Stimulated activated CD8-positive, alpha-beta memory T cell treated with anti-CD3 and anti-CD28 coated beads, Interleukin-4, amount 100 ng/mL, for 48 hours (primary cell): ENCODE measurements at places on chromosomes 5 and 9.

GRCh38 chr9:3058409-3058808 lies 214.5 kb upstream of the PUM3 start:
- DNase-seq, result no peak

DNA sequence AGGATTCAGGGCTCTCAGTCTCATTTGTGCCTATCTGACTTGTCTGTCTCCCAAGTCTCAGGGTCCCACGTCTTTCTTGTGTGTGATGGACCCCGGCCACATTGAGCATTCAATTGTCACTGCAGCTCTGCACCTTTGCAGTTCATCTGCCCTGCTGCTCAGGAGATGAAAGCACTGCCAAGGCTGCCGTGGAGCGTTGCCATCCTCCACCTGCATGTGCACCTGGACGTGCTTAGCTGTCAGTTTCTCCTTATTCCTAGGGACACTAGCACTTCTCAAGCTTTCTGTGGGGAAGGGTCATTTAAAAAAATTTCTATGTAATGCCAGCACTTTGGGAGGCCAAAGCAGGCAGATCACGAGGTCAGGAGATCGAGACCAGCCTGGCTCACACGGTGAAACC lies 22.8 kb upstream of the GFPT2 start:
- DNase-seq, result no peak

GRCh38 chr5:167105941-167106340 lies 1185.5 kb upstream of the WWC1 start:
- DNase-seq, result no peak

DNA sequence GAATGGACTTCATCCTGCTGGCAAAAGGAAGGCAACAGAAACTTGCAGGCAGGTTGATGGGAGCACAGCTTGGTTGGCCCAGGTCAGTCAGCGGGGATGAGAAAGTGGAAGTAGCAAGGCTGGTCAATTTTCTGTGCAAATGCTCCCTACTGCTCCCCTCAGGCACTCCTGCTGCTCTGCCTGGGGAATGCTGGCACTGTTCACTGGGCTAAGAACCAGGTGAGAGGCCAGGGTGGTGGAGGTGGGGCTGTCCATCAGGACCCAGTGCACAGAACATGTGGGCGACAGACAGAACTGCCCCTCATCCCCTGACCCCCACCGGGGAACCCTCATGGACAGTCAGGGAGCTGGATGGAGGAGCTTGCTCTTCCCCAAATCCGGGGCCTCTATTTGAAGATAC lies 593.1 kb downstream of the IRX1 start:
- DNase-seq, result no peak

DNA sequence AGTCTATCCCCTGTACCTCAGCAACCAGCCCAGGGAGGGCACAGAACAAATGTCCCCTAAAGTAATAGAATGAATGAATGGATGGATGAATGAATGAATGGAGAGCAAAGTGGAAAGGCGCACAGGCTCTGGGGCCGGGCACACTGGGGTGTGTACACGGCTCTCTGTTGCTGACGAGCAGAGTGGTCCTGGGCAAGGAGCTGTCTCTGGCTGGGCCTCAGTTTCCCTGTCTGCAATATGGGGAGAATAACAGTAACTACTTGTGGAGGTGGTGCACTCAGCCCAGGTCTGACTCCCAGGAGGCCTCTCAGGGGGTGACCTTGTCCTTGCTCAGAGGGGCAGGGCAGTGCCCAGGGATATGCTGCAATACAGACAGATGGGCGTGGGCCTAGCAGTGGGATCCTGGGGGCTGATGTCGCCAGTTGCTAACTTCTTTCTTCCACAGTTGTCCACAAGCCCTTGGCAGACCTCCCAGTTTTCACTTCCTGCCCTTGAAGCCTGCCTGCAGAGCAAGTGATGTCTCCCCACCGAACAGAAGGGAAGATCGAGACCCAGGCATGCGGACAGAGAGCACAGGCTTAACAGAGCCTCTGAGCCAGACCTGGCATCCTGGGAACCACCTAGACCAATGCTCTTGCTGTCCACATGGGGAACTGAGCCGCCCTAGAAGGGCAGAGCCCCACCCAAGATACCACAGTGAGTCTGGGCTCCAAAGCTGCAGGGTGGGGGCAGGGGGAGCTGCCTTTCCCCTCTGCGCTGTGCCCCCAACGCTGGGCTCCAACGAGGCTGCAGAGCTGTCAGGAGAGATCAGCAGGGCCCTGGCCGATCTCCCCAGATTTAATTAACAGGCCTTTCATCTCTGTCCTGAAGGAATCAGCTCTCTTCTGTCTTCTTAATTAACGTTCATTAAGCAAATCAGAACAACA lies 13.6 kb upstream of the LAMC3 start:
- no peak for DNase-seq

DNA sequence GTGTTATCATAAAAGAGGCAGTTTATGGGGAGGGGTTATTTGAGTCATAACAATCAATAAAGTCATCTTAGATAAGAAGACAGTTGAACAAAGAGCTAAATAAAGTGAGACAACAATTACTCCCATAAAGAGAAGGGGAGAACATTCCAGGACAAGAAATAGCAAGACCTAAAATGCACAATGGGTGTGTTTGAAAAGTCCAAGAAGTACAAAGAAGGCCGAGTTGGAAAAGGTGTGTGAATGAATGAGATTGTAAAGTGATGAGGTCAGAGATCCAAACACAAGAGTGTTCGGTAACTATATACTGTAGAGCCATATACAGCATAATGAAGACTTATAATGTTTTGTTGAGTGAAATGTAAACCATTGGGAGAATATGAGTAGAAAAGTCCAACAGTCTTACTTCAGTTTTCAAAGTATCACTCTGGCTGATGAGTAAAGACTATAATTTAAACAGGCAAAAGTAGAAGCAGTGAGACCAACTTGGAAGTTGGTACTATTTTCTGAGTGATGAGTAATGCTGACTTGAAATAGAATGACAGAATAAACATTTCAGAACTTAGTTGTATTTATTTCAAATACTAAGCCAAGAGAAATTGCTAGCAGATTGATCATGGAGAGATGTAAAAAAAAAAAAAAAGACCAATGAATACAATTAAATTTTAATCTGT lies 868.7 kb upstream of the CDH9 start:
- DNase-seq, result no peak

- DNase-seq, result no peak
Observed at GRCh38 chr5:124952566-124952965, 206.1 kb upstream of the ZNF608 start.

DNA sequence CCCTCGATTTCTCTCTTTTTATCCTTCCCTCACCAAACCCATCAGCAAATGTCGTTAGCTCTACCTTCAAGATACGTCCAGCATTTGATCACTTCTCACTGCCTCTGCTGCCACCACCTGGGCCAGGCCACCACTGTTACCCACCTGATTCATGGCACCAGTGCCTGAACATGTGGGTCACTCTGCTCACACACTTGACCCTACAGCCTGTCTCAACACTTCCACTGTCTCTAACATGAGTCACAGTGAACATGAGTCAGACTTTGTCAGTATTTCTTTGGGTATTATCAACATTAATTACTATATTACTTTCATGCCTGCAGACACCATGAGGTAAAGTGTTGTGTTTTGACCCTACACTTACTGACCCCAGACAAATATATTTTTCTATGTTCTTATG lies 19.6 kb downstream of the SLC24A2 start:
- DNase-seq, result no peak

GRCh38 chr9:34554211-34555001 lies 31.6 kb upstream of the ENHO start:
- DNase-seq, result no peak

GRCh38 chr9:136174779-136175615 lies 29.9 kb downstream of the LHX3 start:
- no peak for DNase-seq

GRCh38 chr5:109256486-109256885 lies 153.3 kb downstream of the PJA2 start:
- no peak for DNase-seq

DNA sequence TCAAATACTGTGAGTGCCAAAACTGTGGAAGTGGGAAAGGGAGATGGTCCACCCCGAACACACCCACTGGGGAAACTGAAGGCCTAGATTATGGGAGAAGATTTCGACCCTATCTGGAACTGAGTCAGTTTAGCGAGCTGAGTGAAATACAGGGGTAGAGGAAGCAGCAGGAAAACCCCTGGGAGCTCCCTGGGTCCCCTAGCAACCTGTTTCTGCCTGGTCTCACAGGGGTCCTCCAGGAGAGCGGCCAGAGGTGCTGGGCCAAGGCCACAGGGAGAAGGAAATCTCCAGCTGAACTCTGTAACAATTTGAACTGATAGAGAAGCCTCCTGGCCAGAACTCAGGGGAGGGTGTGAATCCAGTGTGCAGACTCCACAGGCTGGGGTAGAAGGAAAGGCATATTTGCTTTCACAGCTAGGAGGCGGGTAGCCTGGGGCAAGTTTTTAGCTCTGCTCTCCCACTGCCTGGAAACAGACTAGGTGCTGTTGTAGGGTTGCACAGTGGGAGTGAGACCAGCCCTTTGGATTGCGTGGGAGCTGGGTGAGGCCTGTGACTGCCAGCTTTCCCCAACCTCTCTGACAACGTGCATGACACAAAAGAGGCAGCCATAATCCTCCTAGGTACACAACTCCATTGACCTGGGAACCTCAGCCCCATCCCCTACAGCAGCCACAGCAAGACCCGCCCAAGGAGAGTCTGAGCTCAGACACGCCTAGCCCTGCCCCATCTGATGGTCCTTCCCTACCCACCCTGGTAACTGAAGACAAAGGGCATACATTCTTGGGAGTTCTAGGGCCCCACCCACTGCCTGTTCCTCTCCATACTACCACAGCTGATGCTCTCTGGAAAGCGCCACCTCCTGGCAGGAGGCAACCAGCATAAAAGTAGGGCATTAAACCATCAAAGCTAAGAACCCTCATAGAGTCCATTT lies 78.8 kb upstream of the GPBP1 start:
- no peak for DNase-seq

- no peak for DNase-seq
Observed at GRCh38 chr9:86079865-86080469, 19.4 kb downstream of the GOLM1 start.

DNA sequence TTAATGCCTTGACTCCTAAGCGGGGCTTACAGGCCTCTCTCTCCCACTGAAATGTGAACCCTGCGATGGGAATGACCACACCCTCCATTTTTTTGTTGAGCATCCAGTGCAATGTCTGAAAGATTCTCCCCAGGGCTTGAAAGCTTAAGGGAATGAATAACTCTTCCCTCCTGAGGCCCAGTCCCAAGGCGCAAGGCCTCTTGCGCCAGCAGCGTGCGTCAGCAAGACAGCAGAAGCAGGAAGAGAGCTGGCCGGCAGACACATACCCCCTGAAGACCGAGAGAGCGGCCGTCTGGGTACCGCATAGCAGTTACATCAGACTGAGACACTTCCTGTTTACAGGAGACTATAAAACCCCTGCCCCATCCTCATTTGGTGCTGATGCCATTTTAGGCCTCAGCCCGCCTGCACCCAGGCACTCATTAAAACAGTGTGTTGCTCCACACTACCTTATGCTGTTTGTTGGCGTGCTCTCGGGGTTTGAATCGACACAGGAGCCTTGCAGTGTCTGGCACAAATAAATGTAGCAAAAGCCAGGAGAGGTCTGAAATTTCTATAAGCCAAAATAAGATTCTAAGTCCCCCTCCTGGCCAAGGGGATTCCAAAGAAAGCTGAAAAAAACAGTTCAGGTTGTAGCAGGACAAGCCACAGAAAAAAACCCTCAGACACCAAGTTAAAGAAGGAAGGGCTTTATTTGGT lies 62.3 kb downstream of the GDNF start:
- no peak for DNase-seq

GRCh38 chr9:76810377-76810957 lies 46.2 kb downstream of the PCA3 start:
- DNase-seq, result peak; percentile 34

GRCh38 chr5:73354406-73354805 lies 94.2 kb downstream of the FOXD1 start:
- no peak for DNase-seq

DNA sequence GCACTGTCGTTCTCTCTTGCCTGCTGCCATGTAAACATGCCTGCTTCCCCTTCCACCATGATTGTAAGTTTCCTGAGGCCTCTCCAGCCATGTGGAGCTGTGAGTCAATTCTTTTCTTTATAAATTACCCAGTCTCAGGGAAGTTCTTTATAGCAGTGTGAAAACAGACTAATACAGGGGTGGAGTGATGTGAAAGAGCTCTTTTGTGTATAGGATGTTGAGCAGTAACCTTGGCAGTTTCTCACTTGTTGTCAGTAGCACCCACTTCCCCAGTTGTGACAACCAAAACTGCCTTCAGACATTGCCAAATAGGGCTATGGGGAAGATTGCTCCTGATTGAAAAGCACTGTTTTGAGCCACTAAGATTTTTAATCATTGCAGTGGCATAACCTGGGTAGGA lies 552.2 kb upstream of the ZNF462 start:
- no peak for DNase-seq

DNA sequence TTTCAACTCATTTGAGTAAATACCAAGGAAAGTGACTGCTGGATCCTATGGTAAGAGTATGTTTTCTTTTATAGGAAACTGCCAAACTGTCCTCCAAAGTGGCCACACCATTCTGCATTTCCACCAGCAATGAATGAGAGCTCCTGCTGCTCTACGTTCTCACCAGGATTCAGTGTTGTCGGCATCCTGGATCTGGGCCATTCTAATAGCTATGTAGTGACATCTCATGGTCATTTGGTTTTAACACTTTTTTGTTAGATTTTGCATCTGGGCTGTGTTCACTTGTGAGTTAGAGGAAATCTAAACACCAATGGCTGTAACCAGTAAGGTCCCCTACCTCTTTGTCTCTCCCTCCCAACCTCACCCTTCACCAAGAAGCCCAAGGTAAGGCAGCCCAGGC lies 115.9 kb downstream of the ATPSCKMT start:
- no peak for DNase-seq

DNA sequence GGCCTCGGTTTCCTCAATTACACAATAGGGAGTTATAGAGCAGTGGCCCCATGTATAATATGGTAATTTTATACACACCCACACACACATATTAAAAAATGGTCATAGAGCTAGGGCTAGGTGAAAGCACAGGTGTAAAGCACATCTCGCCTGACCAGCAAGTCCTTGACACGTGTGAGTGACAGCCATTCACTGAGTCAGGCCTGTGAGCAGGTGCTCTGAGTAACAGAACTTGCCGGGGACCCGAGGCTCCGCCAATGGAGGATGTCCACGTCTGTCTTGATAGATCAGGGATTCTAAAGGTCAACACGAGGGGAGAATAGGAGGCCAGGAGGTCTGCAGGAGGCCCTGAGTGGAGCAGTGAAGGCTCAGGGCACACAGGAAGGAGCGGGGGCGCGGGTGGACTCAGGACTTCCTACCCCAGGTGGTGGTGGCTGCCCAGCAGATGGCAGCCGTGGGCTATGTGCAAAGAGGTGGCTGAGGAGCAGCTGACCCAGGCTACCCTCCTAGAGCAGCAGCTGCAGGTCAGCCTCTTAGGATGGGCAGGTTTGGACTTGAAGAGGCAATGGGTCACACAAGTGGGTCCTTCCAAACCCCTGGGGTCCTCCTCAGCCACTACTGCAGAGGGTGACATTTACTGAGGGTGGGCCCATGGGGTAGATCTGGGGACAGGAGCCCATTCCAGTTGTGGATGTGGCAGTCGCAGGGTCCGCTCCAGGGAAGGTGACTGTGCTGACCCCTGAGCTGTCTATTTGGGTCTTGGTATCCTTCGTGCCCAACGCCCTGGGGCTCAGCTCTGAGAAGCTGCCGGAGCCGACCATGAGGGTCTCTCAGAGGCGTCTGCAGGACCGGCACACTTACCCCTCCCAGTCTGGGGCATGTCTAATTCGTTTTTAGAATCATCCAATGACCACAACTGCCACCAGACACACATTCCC lies 45.9 kb downstream of the PRRT1B start:
- peak; percentile 83 for DNase-seq

- DNase-seq, result no peak
Observed at GRCh38 chr5:117892360-117892759, 1096.0 kb downstream of the DTWD2 start.

- DNase-seq, result no peak
Observed at GRCh38 chr9:127121628-127122175, 733 bp downstream of the ANGPTL2 start.
